ENCODE measurements at places on chromosomes 7 and 10.

- DNase-seq, result no peak
Observed at GRCh38 chr10:6926971-6927370, 346.9 kb upstream of the PRKCQ start.

- no peak for DNase-seq
Observed at GRCh38 chr10:100621360-100622205, 85.8 kb downstream of the HIF1AN start.

- peak; percentile 47 for DNase-seq
Observed at GRCh38 chr10:97069576-97070362, 116.0 kb downstream of the SLIT1 start.

GRCh38 chr10:111298031-111298430 lies 221.2 kb downstream of the ADRA2A start:
- DNase-seq, result no peak

- no peak for DNase-seq
Observed at GRCh38 chr10:11828682-11829284, 5.6 kb downstream of the PROSER2 start.

- DNase-seq, result no peak
Observed at GRCh38 chr7:154914308-154914995, 88.5 kb downstream of the PAXIP1 start.

DNA sequence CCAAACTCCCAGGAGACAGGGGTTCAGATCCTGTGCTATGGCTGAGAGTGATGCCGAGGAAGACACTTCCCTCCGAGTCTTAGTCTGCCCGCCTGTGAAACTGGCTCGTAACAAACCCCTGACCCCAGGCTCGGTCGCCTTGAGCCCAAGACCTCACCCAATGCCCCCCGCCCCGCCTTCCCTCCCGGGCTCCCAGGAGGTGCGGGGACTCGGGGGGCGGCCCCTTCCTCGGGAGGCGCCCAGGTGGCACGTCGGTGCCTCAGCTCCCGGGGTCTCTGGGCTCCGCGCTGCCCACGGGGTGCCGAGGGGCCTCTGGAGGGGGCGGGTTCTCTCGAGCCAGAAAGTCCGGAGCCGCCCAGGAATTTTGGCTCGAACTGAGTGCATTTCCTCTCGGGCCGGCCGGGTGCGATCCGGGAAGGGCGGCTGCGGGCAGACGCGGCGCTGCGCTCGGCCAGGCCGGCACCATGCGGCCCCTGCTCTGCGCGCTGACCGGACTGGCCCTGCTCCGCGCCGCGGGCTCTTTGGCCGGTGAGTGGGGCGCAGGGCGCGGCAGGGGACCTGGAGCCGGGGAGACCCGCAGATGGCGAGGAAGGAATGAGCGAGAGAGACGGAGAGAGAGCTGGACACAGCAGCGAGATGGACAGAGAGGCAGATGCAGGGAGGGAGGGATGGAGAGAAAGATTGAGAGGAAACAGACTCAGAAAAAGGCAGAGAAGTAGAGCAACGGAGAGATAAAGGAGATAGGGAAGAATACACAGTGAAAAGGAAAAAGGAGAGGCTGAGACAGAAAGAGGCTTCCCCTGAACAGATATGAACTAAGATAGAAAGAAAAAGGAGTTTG lies at the start of gene PLAC9:
Gene PLAC9 (plus strand): TSS at position 432 of the 841 bp plus-strand sequence. CDS start 33 bp downstream, at position 465.
- no peak for DNase-seq

DNA sequence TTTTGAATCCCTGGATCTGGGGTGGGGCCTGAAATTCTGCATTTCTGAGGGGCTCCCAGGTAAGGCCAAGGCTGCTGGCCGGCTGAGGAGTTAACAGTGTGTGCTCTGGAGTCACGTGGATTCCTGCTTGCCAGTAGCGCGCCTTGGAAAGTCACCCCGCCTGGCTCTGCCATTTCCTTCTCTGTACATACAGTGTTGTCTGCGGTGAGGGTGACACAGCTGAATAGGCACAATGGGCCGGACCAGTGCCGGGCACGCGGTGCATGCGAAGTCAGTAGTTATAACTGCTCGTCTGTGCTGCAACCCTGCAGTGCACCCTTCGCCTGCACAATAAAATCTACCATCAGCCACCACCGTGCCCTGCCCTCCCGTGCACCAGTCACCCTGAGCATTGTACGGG lies 68.0 kb upstream of the EEPD1 start:
- no peak for DNase-seq

DNA sequence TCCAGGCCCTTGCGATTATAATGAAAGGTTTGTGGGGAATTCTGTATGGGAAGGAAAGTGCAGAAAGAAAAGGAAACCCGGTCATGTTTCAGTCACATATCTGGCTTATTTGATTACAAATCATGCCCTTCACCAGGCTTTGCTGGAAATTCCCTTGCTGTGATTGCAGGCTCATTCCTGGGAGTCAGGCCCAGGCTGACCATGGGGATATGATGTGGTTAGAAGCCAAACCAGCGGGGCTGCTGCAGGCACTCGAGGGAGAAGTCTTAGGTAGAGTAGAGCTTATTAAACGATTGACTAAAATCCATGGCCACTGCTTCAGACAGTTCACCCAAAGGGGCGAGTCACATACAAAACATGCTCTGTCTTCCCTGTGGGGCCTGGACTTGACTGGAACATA lies 16.2 kb downstream of the PKD1L1 start:
- DNase-seq, result no peak

- DNase-seq, result no peak
Observed at GRCh38 chr10:106185951-106186350, 978.6 kb downstream of the SORCS1 start.

GRCh38 chr10:58360412-58361004 lies 24.7 kb upstream of the TFAM start:
- no peak for DNase-seq

DNA sequence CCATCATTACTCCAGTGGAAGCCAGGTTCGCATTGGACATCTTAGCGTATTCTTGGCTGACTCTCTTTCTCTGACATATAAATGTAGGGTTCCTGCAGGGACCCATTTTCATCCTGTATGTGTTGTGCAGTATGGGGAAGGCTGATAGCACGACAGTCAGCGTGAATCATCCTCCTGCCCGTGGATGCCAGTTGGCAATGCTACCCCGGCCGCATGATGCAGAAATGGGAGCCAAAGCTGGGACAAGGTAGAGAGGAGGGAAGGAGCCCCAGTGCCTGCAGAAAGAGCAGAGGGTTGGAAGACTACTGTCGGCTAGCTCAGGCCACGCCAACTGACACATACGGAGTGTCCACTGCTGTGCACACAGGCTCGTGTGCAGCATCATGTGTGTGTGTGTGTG lies 251.6 kb downstream of the SKAP2 start:
- no peak for DNase-seq

DNA sequence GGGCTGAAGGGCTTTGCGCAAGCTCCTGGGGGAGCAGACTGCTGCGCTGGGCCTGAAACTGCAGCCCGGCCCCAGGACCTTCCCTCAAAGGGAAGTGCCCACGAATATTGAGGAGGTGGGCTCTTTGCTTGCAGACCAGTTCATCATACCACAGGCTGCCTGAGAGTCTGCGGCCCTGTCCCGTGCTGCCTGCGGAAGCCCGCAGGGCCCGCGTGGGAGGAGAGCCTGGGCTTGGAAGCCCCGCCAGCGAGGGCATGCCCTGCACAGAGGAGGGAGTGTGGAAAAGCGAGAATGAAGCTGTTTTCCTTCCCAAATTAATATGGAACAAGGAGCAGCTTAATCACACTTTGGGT lies 83.6 kb upstream of the MKI67 start:
- DNase-seq, result no peak

GRCh38 chr10:112779025-112779770 lies 170.8 kb upstream of the TCF7L2 start:
- DNase-seq, result no peak

DNA sequence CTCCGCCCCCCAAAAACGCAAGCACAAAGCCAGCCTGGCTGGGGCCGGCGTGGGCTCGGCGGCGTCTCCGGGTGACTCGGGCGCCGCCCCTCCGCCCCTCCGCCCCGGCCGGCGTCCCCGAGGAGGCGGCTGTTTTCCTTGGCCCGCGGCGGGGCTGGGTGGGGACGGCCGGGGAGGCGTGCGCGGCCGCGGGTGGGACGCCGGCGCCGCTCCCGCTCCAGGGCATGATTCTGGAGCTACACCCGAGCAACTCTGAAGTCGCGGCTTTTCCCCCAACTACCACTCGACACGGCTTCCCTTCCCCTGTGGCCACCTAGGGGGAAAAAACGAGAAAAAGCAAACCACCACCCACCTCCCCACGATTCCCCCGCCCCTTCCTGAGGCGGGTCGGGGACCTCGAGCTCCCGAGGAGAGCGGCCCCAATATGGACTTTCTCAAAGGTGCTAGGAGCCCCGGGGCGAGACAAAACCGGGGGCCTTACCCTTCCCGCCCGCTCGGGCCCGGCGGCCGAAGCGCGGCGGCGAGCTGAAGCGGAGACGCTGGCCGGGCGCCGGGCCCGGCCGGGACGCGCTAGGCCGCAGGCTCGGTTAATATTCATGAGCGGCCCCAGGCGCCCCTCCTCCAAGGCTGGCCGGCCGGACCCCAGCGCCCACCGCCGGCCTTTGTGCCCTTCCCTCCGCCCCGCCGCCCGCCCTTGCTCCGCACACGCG lies 856 bp downstream of the ARHGAP21 start:
- DNase-seq, result no peak

DNA sequence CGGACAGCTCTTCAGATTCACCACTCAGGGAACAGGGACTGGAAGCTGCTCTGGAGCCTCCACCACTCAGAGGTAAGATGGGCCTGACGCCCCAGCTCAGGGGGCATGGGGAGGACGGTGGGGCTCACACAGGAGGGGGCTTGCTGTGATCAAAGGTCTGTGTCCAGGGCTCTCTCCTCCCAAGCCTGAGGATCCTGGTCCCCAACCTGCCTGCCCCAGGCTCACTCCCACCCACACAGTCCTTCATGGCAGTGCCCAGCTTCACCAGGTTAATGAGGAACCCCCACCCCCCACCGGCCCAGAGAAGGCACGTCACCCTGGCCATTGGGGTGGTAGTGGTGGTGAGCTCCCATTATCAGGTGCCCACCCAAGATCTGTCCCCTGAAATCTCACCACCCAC lies 926.7 kb upstream of the ZNF722 start:
- no peak for DNase-seq

- no peak for DNase-seq
Observed at GRCh38 chr7:158655931-158656441, 48.6 kb downstream of the NCAPG2 start.

- DNase-seq, result no peak
Observed at GRCh38 chr7:81111358-81111757, 192.5 kb upstream of the SEMA3C start.

GRCh38 chr7:94823947-94824346 lies 83.4 kb upstream of the PPP1R9A start:
- DNase-seq, result peak; percentile 18

GRCh38 chr7:119436882-119437281 lies 836.1 kb upstream of the KCND2 start:
- no peak for DNase-seq

DNA sequence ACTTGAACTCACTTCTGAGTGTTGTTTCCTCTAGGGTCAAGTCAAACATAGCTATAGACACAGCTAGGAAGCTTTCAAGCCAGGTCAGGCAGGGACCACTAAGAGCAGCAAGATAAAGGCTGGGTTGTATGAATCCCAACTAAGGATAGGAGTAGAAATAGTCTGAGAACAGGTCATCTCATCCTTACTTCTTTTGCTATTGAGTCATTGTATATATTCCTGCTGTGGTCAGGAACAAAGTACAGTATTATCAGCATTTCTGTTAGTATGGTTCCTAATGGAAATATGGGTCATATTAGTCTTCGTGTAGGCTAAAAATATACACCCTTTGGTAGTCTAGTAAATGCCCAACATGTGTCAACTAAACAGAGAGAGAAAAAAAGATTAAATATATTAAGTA lies 145.3 kb downstream of the BTAF1 start:
- DNase-seq, result no peak

Measured in NCI-H460 (cell line).